ENCODE measurements at places on chromosomes 11 and 22.
A peak's percentile ranks its signal among the peaks of the same experiment; 100 is the strongest.

GRCh38 chr22:35685731-35686130, 31.9 kb upstream of the APOL5 start:
- peak; percentile 43 for DNase-seq

DNA sequence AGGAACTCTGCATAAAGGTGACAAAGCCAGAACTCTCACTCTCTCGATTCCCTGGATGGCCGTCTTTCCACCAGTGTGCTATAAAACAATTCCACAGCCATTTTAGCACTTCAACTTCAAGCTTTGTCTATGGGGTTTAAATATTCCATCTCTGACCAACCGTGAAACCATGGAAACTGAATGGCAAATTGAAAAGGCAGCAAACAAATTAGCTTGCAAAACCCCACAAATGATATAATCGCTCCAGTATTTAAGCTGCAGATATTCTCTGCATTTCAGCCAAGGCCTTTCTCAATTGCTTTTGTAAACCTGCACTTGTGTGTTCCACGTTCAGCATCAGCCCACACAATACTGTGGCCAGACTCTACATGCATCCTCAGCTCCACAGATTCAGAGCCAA, 131.7 kb upstream of the ISX start:
- no peak for DNase-seq

GRCh38 chr11:115676206-115676605, 172.0 kb upstream of the CADM1 start:
- DNase-seq, result no peak

DNA sequence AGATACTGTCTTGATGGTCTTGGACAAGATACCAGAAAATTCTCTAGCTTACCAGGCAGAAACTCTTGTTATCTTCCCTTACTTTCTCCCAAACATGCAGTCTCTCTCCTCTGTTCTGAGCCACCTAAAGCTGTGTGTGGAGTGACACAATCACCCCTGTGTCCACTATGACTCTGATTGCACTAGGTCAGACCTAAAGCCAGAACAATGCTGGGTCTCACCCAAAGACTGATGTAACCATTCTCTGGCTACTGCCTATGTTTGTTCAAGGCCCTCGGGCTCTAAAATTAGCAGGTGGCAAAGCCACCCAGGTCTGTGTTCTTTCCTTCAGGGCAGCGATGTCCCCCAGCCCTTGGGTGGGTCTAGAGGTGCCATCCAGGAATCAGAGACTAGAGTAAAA, 200.5 kb downstream of the KCNA4 start:
- DNase-seq, result no peak

GRCh38 chr11:95081010-95081409, 8.6 kb upstream of the ENDOD1 start:
- no peak for DNase-seq

GRCh38 chr11:2302306-2302895, 588 bp downstream of the TSPAN32 start:
- no peak for DNase-seq

- DNase-seq, result no peak
These were observed 59.4 kb downstream of the F2 start for GRCh38 chr11:46778416-46778815.

- peak; percentile 90 for DNase-seq
These were observed 90.8 kb upstream of the APOA1 start for GRCh38 chr11:116928102-116928777.

DNA sequence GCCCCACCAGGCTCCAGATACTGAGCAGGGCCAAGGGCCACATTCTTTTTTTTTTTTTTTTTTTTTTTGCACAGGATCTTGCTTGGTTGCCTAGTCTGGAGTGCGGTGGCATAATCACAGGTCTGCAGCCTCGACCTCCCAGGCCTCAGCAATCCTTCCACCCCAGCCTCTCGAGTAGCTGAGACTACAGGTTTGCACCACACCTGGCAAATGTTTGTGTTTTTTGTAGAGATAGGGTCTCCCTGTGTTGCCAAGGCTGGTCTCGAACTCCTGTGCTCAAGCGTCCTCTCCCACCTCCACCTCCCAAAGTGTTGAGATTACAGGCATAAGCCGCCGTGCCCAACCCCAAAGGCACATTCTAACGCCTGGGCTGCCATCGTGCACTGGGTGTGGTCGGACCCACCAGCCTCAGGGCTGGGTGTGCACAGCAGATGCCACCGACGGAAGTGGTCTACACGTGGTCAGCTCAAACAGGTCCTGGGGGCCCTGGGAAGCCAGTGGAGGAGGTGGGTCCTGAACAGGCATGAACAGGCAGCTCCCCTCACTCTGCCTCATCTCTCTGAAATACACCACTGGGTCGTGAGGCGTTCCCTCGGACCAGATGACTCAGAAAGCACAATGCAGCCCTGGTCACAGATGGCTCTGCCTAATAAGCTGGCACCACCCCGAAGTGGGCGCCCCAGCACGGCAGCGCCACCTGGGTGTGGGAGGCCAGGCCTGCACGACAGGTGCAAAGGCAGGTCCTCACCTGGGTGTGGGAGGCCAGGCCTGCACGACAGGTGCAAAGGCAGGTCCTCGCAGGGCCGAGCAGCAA, 5.1 kb upstream of the B4GALNT4 start:
- peak; percentile 74 for DNase-seq

GRCh38 chr11:101448881-101449442, 134.8 kb downstream of the TRPC6 start:
- DNase-seq, result no peak

DNA sequence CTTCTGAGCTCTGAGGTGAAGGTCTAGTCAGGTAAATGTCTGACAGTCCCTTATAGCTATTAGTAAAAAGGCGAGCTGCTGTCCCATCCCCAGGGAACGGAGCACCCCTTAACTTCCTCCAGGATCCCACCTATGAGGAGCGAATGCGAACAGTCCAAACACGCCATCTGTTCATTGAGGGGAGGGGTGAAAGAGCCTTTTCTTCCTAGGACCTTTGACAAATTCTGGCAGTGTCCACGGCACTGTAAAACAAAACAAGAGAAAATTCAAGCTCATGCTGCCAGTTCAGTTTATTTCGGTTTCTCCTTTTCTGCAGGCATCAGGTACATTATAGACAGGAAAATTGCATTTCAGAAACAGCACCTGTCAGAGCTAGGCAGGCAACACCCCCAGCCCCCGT, 253.8 kb upstream of the CADM1 start:
- no peak for DNase-seq

- peak; percentile 42 for DNase-seq
These were observed 10.5 kb downstream of the AASDHPPT start for GRCh38 chr11:106087815-106088435.

DNA sequence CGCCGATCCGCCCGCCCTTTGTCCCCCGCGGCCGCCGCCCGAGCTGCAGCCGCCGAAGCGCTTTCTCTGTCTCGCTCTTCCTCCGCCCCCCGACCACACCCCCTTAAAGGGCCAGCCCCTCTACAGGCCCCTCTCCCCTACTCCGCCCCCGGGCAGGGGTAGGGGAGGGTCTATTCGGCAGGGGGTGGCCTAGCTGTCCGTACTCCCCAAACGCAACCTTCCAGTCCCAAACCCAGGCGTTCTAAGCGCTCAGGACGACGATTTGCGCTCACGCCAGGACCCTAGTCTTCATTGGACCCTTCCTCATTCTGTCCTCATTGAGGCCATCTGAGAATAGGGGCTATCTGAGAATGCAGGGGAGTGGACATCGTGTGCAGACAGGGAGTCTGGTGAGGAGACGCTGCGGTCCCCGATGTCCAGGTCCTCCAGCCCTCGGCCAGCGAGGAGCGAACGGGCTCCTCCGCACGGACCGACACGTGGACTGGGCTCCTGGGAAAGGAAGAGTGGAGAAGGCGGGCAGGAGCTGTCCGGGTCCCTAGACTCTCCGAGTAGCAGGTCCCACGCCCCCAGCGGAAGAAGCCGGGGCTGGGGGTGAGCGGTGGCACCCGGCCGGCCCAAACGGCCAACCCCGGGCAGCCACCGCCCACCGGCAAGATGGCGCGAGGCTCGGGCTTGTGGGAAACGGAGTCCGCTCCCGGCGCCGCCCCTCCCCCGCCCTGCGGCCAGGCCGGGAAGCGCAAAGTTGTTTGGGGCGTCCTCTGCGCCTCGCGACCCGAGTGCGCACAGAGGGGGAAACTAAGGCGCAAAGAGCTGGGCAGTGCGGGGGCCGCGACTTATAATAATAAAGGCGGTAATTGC, at the start of gene PPP1R14B:
PPP1R14B (minus strand) TSS at position 73 of the 858 bp plus-strand sequence. CDS start 270 bp downstream, outside the sequence.
- peak; percentile 85 for DNase-seq

- peak; percentile 47 for DNase-seq
These were observed 11.1 kb downstream of the CTR9 start for GRCh38 chr11:10762185-10762584.

DNA sequence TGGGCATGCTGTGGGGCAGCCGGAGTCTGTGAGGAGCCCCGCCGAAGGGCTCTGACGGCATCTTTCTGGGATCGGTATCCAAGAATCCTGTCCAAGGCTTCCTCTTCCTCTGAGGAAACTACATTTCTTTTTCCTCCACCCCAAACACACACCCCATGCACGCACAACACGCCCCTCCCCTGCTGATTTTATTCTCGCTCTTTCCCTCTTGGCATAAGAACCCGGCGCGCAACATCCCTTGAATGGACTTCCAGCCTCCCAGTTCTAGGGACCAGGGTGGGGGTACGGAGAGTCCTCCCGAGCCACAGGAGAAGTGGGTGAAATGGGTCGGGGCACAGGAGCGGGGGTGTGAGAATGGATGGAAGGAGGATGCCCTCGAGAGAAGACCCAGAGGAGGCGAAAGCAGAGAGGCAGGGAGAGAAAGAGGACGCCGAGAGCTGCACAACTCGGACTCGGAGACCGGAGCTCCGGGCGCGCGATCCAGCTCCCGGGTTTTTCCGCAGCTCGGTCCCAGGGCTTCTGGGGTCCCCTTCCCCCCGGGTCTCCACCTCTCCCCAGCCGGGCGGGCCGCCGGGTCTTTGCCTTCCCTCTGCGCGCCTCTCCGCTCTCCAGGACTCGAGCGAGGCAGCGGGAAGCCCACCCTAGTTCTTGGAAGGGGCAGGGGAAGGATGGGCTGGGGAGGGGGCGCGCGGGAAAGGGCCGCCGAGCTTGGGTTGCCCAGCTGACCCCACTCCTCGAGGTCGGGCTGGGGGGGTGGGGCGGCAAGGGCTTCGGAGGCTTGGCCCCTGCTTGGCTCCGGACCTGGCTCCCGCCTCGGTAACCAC, 1.5 kb upstream of the LARGE1 start:
- DNase-seq, result peak; percentile 75

GRCh38 chr11:63922673-63923192, 5.8 kb upstream of the RCOR2 start:
- DNase-seq, result no peak

- no peak for DNase-seq
These were observed 33.4 kb upstream of the EIF3D start for GRCh38 chr22:36562261-36562835.

DNA sequence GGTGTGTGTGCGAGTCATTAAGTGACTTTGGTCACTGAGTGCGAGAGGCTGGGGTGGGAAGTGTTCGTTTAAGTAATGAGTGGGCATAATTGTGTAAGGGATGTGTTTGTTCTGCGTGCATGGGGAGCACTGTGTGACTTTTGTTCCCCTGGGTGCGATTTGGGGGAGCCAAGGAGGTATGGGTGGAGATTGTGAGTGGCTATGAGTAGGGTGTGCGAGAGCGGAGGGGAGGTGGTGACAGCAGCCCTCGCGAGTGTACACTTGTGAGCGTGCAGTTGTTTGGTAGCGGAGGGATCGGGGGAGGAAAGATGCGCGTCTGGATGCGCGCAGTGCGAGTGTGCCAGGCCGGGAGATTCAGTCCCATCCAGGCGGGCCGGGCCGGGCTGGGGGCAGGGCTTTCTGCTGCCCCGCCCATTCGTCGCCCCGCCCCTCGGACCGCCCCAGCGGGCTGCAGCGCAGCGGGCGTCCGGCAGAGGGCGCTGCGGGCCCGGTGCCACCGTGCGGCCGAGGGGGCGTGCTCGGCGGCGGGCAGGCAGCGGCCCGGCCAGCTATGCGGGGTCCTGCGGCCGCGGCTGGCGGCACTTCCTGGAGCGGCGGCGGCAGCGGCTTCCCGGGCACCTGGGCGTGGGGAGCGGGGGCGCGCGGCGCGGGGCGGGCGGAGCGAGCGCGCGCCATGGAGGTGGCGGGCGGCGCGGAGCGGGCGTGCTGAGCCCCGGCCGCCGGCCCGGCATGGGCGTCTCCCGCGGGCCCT, at the start of gene DGKZ:
DGKZ (plus strand) TSS at position 578 of the 751 bp plus-strand sequence. CDS start 197 bp downstream, outside the sequence.
- DNase-seq, result peak; percentile 89

DNA sequence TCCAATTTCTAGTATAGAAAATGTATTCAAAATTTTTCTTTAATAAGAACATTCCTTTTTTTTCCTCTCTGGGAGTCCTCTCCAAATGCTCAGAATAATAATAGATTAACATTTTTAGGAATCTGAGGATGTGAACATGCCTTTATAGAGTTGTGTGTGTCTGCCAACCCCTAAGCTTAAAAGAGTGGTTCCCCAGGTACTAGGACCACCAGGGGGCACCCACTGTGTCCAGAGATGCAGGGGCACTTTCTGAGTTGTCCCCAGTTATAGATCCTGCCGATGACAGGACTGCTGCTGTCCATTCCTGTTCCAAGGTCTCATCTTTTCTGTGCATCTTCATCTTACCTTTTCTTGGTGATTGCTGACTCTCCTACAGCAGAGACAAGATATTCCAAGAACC, 27.0 kb upstream of the MICAL2 start:
- DNase-seq, result no peak

GRCh38 chr22:35430897-35431322, 31.0 kb downstream of the MCM5 start:
- DNase-seq, result peak; percentile 50

- no peak for DNase-seq
These were observed 607.6 kb downstream of the SOX6 start for GRCh38 chr11:15748741-15749140.

DNA sequence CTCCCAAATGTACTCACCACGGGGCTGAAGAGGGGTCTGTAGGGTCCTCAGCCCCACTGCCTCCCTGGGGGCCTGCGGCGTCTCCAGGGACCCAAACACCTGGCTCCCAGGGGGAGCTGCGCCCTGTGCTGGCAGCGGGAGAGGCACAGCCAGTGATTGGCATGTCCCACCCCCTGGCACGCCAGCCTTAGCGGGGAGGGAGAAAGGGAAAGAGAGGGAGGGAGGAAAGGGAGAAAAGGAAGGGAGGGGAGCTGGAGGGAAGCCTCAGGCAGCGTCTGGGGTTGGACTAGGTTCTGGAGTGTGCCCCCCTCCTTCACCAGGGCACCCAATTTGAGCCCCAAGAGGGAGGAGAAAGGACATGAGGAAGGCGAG, at the start of gene CHRM1:
CHRM1 (minus strand) TSS at position 163 of the 372 bp plus-strand sequence. CDS start 10,263 bp downstream, outside the sequence.
- no peak for DNase-seq

DNA sequence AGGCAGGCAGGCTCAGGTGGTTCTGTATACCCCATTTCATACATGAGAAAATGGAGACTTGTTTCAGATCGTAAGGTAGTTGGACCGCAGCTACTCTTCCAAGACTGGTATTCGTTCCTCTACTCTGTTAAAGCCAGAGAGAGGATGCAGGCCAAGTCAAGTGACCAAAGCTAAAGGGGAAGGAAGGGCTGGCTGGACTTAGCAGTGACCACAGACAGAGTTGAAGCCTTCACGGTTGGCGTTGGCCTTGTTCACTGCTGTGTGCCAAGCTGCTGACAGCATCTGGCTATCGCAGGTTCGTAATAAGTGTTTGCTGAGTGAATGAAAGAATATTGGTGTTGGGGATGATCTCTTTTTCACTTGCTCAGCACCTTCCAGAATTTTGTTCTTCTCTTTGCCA, 64.2 kb downstream of the PTPRJ start:
- no peak for DNase-seq
